ENCODE measurements at places on chromosomes 13 and 19.

DNA sequence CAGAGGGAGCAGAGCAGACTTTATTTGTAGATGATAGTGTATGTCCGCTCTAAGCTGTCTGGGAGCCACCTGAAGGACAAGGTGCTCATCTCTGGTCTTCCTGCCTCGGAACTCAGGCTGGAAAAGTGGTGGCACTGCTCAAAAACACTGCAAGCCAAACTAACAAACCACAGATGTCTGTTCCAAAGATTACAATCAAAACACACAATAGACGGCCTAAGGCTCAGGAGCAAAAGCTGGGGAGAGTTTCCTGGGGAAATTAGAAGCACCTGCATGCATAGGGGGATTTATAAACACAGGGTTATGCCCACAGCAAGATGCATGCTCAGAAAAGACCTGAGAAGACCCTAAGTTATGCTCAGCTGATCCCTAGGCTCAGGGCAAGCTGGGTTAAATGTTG, 9.4 kb upstream of the EVI5L start:
- H3K27me3 ChIP-seq: no peaks in the 10 kb centered on the region
- H3K27ac ChIP-seq: no peak overlapping the region
- no peak for DNase-seq
- H3K36me3 ChIP-seq: no peaks in the 10 kb centered on the region
- no peak overlapping the region for H3K4me3 ChIP-seq

- H3K27me3 ChIP-seq: no peaks in the 10 kb centered on the region
- H3K4me3 ChIP-seq: no peak overlapping the region
- H3K4me1 ChIP-seq: peaks cover 39% of the 10 kb centered on the region
- no peak for DNase-seq
These were observed 17.6 kb downstream of the FOXO1 start for GRCh38 chr13:40648841-40649240.

- no peak for DNase-seq
- no peak overlapping the region for H3K4me3 ChIP-seq
- no peaks in the 10 kb centered on the region for H3K27me3 ChIP-seq
- H3K36me3 ChIP-seq: no peaks in the 10 kb centered on the region
- no peak overlapping the region for H3K27ac ChIP-seq
These were observed 78.7 kb downstream of the GNG7 start for GRCh38 chr19:2623798-2624197.

DNA sequence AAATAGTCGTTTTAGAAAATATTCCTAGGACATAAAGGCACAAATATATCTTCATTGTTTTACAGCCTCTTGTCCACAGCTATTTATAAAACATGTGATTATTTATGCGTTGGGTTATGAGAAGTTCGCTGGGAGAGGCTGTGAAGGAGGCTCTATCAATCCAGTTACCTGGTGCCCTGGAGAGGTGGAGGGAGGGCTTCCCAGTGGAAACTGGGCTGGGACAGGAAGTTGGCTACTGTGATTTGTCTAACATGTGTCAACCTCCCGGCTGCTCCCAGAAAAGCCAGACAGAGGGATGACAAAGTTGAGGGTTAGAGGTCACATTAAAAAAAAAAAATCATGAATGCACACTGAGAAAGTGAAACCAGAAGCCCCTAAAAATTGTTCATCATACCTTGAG, 346.5 kb downstream of the ZNF536 start:
- H3K36me3 ChIP-seq: no peaks in the 10 kb centered on the region
- no peak for DNase-seq
- H3K27ac ChIP-seq: no peak overlapping the region
- no peaks in the 10 kb centered on the region for H3K27me3 ChIP-seq

DNA sequence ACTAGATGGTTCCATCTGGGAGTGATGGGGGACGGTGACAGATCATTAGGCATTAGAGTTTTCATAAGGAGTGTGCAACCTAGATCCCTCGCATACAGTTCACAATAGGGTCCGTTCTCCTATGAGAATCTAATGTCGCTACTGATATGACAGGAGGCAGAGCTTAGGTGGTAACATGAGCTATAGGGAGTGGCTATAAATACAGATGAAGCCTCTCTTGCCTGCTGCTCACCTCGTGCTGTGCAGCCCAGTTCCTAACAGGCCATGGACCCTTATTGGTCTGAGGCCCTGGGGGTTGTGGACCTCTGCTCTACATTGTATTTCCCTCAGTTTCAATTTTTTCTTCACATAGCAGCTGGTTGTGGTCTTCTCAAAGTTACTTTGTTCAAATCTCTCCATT, 56.5 kb downstream of the CDK8 start:
- no peak for DNase-seq
- no peak overlapping the region for H3K27ac ChIP-seq
- H3K4me1 ChIP-seq: no peaks in the 10 kb centered on the region
- no peaks in the 10 kb centered on the region for H3K36me3 ChIP-seq
- no peaks in the 10 kb centered on the region for H3K27me3 ChIP-seq

Data from Caco-2 (cell line).